ENCODE measurements at places on chromosomes 16 and 17.

DNA sequence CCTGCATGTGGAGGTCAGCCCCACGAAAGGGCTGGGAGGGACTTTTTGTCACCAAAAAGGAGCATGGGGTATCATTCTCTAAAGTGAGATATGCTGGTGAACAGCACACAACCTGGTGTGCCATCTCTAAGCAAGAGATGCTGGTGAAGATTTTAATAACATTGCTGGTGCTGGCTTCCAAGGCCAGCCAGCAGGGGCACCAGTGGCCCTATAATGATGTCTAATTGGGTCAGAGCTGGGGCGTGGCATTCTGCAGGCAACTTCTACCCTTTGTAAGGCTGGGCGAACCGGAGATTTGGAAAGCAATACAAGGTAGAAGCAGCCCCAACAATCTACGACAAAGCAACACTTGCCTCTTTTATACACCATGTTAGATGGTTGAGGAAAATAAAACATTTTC lies 16.8 kb downstream of the SDR42E1 start:
- no peak for DNase-seq

GRCh38 chr17:60231234-60231633 lies 81.5 kb downstream of the CA4 start:
- no peak for DNase-seq

- DNase-seq, result no peak
Measured at GRCh38 chr16:46466239-46466638, 154.9 kb downstream of the SHCBP1 start.

DNA sequence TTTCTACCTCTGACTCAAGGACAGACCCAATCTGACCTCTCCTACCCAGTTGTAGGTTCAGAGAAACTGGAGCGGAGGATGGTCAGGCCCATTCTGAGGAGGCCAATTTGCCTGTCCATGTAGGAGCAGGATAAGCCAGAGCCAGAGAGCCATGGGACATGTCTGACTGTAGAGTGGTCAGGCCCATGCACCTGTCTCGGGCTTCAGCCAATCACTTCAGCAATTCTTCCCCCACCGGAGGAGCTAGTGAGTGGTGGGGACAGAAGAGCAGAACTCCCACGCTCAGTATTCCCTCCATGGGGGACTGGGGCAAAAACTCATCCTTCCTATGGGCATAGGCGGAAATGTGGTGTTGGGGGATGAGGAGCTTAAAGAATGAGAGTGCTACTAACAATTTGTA lies 14.3 kb downstream of the DCAF7 start:
- DNase-seq, result no peak

- no peak for DNase-seq
Measured at GRCh38 chr17:81428948-81429774, 33.9 kb downstream of the BAHCC1 start.

GRCh38 chr17:82668024-82668630 lies 19.9 kb upstream of the WDR45B start:
- no peak for DNase-seq

- DNase-seq, result no peak
Measured at GRCh38 chr16:28842696-28843095, 3.5 kb downstream of the TUFM start.

DNA sequence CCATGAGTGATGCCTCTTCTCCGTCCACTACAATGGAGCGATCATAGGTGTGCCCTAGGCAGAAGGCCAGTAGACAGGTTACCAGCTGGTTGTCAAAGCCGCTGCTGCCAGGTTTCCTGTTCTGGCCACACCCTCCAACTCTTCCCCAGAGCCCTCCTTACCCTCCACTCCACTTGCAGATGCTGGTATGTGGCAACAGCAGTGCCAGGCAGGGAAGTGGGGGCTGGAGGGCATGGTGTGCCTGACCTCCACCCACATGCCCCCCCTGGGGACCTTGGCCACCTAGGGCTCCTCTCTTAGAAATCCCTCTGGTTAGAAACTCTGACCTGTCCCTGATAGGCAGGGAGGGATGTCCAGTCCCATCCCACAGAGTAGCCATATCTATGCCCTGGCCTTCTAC lies 1.5 kb downstream of the RRAD start:
- no peak for DNase-seq
